ENCODE measurements at places on chromosomes 11 and 22.

DNA sequence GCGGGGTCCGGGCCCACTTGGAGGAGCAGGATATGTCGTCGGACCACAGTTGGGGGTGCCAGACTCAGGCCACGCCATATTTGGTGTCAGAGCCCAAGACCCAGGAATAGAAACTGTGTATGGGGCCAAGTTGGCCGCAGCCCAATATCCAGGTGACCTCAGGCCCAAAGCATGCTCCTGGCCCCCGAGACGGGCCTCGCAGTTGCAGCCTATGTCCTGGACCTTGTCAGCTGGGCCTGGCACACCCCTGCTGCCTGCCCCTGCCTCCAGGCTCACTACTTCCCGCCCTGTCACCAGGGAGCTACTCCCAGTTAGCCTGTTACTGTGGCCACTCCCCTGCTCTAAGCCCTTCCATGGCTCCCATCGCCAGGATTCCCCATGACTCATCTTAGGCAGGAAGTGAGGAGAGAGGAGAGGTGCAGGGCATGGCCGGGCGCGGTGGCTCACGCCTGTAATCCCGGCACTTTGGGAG lies 23.1 kb downstream of the A4GALT start:
- DNase-seq: no peak

- no peak for DNase-seq
Observed at GRCh38 chr11:116217006-116217405, 555.8 kb downstream of the BUD13 start.

DNA sequence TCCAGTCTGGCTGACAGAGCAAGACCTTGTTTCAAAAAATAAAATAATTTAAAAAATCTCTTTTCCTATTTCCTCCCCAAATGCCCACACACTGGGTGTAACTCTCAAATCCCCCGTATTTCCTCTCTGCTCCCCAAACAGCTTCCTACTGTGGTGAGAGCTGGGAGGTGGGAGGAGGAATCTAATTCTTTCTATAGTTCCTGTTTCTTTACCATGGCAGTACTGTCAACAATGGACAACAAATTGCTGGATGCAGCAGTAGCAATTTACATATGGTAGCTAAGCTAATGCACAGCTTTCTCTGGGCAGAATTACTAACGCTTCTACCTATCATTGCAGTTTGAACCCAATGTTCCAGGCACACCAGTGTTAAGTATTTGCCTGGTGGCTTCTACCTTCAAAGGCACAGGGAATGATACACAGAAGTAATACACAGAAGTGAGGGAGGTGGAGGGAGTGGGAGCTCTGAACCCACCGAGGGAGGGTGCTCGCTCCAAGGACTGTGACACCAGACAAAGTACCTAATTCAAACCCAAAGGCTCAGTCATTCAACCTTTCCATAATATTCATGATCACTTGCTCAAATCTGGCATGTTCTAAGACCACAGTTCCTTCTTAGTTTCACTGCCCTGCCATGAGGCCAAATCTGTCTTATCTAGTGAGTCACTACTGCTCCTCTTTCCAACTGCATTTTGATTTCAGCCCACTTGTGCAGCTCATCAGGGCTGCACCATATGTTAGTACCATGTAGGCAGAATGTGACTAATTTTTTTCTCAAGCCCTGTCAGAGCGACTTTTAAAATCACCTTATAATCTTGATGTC lies 37.9 kb downstream of the CELF1 start:
- DNase-seq: peak; percentile 18

DNA sequence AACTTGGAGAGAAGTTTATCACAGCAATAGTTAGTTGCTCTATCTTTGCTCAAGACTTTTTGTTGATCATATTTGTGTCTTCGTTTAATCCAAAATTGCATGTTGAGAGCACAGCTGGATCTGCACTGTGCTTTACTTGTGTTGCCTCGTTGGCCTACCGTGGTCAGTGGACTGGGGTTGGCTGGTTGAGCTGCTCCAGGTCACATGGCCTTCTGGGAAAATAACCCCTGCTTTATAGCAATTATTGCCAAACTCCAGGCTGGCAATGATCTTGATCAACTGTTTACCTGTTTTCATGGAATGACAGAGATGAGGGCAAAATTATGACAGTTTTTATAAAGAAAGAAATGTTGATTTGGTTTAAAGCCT lies 5.7 kb upstream of the PLET1 start:
- no peak for DNase-seq

GRCh38 chr11:24124876-24125275 lies 372.0 kb upstream of the LUZP2 start:
- DNase-seq: no peak
